ENCODE measurements at places on chromosomes 2 and 18.

DNA sequence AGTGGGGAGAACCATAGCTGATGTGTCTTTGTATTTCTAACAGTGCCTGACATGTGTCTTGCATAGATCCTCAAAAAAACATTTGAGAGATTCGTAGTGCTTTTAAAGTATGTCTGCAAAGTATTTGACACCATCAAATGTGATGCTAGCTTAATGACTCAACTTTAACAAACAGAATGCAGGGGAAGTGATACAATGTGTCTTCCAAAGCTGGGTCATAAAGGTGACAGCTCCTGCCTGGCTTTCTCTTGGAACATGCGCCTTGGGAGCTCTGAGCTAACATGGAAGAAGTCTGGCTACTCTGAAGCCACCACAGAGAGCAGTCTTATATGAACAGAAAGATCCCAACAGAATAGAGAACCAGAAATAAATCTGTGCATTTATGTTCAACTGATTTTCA lies 78.2 kb downstream of the C1D start:
- DNase-seq, result no peak

GRCh38 chr18:26960911-26961310 lies 95.4 kb upstream of the AQP4 start:
- no peak for DNase-seq

DNA sequence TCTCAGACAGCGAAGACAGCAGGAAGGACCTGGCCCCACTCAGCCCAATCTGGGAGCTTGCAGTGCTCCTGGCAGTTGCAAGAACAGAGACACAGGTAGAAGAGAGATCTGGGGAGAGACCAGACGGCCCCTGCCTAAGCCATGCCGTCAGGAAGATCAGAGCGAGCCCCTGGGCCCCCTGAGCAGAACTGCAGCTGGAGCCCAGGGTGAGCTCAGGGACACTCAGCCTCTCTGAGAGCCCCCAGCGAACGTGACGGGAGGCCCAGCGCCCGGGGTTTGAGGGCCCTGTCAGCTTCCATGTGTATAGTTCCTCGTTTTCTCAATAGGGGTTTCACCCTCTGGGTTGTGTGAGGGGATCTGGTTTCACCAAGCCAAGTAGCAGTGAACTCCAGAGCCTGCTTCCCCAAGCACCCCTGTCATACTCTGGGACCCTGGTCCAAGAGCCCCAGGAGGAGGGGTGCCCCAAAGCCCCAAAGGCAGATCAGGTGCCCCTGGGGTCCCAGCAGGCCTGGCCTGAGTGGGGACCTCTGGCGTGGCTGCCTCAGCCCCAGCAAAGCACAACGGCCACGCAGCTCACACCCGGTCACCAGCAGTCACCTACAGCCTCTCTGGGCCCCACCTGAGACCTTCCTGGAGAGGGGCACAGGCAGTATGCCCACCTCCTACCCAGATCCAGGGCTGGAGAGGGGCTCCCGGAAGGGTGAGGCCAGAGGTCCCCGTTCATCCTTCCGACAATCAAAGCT lies 431.3 kb upstream of the MYT1L start:
- no peak for DNase-seq

DNA sequence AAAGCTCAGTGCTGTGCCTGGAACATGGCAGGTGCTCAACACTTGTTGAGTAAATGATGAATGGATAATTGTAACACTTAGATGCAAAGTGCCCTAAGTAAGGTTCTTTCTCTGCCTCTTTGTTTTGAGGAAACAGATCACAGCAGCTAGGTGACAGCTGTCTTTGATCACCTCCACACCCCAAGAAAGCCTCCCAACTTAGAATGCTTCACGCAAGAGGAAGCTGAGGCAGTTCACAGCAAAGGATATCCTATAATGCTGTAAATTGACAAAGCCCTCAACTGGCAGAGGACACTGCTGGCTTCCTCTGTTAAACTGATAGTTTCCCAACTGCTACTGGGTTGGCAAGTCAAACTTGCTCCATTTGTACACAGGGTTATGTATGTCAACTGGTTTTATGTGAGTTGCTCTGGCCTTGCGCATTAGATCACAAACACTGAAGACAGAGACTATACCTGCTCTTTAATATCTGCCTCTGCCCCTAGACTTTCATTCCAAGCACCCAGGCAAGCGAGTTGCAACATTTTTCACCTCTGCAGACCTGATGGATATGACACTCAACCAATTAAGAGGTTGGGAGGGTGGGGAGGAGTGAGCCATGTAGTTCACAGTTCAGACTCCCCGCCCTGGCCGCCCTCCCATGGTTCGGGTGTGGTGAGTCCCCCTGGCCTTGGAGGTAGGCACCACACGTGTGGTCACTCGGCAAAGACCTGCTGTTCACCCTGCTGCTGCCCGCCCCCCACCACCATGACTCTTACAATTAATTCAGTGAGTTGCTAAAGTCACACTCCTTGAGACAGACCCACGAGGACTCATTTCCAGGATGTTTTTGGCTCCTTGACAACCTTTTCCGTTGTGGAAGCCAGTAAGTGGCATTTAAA lies 4.8 kb upstream of the MALL start:
- DNase-seq, result no peak

- DNase-seq, result no peak
Observed at GRCh38 chr2:45901468-45902032, 250.1 kb downstream of the PRKCE start.

DNA sequence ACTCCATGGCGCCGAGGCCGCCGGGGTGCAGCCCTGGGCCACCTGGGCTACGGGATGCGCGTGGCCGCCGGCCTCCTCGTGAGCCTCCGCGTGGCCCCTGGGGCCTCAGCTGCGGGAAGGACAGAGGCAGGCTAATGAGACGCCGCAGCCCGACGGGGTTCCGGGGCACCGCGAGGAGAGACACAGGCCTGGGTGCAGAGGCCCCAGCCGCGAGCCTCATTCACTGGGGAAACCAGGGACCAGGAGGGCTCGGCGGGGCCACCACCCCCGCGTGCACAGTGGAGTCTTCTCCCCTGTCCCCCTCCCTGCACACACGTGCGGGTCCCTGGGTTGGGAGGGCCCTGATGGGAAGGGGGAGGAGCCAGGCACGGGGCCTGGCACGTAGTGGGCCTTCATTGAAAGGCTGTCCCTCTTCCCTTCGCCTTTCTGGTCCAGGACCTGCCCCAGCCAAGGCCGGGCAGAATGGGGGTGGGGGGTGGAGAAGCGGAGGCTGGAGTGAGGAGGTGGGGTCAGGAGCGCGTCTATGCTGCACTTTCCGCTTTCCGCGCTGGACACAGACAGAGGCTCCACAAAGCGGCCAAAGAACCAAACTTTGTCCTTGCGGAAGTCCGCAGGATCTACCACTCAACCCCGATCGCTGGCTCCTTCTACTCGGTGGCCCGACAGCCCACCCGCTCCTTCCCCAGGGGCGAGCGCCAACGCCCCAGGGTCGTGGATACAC lies 9.1 kb downstream of the ALPP start:
- DNase-seq, result no peak

GRCh38 chr18:67672716-67673115 lies 156.2 kb upstream of the DSEL start:
- DNase-seq, result no peak

DNA sequence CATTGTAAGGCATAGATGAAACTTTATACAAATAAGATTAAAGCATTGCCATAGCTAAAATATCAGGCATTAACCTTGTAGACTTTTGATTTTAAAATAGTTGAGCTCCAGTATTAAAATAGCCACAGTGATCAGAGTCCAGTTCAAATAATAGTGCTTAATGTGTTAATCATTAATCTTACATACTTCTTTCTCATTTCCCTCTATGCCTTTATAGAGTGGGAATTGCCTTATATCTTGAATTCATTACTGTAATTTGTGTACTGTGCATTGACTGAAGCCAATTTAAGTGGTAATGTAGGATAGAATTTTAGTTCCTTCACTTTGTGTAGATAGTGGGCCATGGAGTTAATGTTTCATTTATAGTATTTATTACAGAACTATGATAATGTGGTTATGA lies 549.2 kb upstream of the VWC2L start:
- no peak for DNase-seq
